T-helper 9 cell (primary cell): ENCODE measurements at places on chromosomes 2 and 18.

DNA sequence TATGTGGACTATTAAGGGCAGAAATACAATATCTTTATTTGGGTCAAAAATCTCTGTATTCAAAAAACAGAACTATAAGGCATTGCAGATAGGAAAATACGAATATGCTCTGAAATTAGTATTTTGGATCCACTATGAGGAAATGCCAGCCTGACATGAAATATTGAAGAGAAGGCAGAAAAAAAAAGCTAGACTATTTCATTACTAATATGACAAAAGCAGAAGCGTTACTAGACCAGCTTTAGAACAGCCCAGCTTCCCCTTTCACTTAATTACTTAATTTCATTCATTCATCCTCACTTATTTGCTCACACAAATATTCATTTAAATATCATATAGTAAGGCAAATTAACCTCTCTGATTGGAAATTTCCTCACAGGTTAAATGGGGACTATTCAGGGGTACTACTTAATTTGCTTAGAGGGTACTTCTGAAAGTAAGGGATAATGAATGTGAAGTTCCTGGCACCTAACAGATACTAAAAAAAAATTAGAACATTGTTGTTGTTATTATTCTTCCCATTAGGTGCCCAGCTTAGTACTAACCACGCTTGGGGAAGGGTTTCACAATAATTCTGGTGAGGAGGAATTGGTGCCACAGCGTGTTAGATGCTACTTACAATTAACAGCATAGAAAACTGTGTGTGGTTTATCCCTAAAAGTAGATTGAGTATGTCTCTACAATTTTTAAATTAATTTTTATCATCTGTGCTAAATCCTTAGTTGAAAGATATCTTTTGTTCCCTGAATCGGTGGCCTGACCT is 71.1 kb upstream of the CTLA4 start:
- no peak for DNase-seq

DNA sequence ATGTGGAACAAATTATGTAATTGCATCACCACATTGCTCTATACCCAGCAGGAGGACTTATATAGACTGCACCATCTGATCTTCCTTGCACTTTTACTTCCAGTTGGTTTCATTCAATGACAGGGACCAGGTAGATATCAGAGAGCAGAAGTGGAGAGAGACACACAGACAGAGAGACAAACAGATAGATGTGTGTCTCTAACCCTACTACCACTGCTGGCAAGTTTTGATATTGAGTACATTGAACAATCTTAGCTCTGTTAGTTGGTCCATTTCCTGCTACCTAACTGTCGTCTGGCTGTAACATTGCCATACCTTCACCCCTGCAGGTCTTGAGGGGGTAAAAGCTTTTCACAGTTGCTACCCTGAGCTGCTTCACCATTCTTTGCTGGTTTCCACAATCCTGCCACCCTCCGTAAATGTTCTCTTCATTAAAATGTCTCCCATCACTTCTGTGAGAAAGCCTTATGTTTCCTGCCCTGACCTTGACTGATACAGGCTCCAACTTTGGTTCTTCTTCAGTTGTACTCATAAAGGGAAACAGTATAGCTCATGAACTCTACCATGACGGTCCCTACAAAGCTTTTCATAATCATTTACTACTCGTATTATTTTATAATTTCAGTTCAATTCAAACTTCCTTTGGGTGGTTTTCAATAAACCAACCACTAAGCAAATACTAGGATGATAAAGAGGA is 62.3 kb upstream of the ITGA4 start:
- no peak for DNase-seq

GRCh38 chr18:79420033-79420745 is 24.5 kb downstream of the NFATC1 start:
- no peak for DNase-seq

GRCh38 chr18:37160038-37160820 is 331.3 kb downstream of the KIAA1328 start:
- DNase-seq = no peak

DNA sequence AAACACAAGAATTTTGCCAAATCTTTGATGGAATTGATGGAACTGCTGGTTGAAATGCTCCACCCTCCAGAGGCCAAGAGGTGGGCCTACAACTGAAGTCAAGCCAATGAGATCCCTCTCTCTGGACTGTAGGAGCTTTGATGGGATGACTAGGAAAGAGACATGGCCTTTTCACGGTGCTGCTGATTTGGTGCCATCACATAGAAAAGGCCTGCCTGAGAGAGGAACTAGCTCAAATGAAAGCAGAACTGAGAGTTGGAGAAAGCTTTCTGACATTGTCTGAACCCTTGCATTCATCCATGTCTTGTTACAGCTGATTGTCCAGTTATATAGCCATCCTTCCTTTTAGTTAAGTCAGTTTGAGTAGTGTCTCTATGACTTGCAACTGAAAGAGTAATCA is 283.8 kb upstream of the LYPD1 start:
- no peak for DNase-seq

GRCh38 chr2:217162533-217162932 is 302.7 kb upstream of the TNP1 start:
- no peak for DNase-seq

DNA sequence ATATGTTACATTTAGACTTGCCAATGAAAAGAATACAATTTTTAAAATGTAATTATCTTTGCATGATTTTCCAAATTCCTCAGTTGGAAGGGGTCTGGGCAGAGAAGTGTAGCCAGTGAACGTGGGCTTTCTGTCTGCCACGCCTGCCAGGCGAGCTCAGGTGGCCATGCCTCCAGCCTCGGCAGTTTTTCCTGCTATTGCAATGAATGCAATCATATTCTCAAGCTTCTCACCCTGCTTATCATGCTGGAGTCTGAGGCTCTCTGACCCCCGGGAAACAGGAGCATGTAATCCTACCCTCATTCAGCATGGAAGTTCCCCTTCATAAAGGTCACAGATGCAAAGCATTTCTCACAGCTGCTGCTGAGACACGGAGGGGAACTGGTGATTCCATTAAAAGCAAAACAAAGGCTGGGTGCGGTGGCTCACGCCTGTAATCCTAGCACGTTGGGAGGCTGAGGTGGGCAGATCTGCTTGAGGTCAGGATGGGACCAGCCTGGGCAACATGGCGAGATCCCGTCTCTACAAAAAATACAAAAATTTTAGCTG is 154.8 kb downstream of the MBP start:
- DNase-seq = no peak

DNA sequence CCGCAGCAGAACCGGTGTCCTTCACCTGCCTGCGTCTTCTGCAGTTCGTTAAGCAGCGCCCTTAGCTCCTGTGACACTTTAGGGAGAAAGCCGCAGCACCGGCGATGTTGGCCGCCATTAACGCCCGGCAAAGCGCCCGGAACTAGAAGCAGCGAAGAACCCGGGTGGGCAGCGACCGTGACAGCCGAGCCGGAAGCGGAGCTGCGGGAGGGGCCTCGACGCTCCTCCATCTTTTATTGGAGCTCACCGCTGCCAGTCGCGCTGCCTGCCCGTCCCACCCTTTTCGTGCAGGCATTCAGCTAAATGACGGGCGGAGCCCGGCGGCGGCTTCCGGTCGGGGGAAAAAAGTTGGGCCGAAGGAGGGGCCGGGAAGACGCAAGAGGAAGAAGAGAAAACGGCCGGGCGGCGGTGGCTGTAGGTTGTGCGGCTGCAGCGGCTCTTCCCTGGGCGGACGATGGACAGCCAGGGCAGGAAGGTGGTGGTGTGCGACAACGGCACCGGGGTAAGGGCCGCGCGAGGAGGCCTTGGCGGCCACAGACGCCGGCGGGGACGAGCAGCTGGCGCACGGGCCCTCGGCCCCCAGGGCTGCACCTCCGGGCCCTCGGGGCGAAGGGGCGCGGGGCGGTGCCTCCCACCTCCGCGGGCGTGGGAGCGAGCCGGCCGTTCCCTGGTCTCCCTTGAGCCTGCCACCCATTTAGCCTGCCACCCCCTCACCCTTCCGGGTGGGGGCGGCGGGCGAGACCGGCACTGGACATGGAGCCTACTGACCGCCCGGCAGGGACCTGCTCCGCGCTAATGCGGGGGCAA is at the start of gene ACTR2:
TSS of gene ACTR2 (plus strand) at position 376 of the 807 bp plus-strand sequence. CDS start at position 455, 79 bp downstream.
- peak; percentile 89 for DNase-seq

- DNase-seq = no peak
Observed at GRCh38 chr2:27135478-27135955, 1.1 kb upstream of the PREB start.

GRCh38 chr2:112539306-112539705 is 3.0 kb upstream of the POLR1B start:
- DNase-seq = no peak

DNA sequence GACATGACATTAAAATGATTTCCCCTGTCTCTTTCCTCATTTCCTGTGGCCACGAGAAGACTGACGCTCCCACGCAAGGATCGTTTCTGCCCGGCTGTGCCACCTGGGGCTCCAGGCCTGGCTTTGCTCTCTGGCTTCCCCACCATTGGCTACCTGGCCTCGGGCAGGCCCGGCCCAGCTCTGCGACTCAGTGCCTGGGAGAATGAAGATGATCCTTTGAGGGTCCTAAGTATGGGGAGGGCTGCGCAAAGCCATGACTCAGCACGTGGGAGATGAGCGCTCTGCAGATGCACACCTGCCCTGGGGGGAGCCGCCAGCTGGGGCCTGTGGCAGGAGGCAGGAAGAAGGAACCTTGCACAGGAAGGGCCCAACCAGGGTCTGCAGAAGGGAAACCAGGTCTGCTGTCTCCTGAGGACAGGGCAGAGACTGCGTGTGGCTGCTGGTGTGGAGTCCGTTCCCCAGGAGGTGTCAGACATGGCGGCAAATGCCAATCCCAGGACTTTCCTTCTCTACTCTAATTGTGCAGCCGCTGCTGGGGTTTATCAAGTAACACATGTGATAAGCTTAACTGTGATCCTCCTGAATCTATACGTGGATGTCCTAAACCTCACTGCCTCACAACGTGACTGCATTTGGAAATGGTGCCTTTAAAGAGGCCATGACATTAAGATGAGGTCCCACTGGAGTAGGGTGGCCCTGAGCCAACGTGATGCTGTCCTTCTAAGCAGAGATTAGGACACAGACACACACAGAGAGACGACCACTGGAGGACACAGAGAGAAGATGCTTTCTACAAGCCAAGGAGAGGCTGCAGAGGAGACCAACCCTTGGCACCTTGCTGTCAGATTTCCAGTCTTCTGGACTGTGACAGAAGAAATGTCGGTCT is 32.9 kb downstream of the MBP start:
- DNase-seq = peak; percentile 22

- DNase-seq = peak; percentile 39
Observed at GRCh38 chr2:28681158-28681571, 70.5 kb upstream of the PPP1CB start.

- no peak for DNase-seq
Observed at GRCh38 chr2:68796295-68796905, 61.8 kb downstream of the ARHGAP25 start.

DNA sequence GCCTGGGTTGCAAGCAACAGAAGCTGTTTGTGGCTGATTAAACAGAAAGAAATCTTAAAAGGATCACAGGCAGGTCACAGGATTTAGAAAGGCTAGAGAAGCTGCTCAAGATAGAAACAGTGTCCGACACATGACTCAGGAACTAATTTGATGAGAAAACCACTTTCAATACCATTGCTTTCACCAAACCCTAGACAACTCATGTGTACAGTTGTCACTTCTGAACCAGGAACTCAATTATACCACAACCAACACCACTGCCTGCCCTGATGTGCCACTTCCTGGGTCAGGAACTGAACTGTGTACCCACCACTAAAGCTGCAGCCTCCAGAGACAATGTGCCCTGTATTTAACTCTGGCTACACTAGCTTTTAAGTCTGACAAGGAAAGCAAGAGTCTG is 56.0 kb downstream of the TMEM247 start:
- no peak for DNase-seq

DNA sequence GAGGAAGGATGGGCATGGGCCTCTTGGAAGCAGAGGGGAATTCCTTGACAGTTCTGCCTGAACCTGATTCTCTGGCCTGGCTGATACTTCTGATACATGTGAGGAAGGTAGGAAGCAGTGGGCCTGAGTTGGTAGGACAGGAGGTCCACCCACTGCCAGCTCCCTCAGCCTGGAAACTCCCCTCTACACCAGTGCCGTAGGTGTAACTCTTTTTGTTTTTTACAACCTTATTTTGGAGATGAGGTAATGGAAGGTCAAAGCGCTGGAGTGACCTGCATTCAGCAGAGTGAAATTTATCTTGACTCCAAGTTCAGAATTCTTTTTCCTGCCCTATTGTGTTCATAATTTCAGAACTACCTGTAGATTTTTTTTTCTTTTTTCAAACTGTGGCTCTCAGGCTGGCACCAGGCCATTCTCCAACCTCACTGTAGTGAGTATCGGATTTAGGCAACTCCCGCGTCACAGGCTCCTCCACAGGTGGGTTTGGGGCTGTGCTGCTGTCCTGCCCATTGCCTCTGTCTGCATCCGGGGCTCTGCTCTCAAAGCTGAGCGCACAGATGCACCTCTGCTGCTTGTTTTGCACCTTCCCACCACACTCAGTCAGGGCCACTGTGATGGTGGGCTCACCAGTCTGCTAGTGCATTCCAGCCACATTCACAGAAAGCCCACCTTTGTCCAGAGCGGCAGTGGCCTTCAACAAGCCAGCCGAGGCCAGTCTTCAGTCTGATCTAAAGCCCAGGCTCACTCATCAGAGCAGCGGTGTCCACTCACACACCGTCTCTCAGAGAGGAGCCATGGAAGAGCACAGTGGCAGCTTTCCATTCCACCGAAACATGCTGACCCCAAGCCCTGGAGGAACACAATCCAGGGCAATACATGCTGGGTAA is 87.2 kb downstream of the UXS1 start:
- no peak for DNase-seq

DNA sequence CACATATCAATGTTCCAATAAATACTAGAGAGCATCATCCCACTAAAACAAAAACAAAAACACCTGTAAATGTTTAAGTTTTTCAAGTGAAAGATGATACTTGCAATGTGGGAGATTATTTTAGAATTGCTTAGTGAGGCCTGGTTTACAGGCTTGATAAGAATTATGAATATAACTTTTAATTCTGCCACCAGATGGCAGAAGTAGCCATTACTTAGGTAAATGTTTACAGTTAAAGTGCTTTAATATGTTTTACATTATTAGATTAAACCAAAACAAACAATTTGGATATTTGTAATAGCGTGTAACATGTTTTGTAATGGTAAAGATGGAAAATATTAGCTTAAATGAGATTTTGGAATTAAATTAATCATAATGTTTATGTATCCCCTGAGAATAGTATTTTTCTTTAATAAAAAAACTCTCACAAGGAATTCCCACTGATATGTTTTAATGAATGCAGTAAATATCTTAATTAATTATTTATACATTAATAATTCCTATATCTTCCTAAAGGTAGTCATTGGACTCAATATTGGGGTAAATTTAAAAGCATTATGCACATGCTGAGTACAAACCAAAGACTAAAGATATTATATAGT is 522.0 kb downstream of the SPAG16 start:
- DNase-seq = no peak

DNA sequence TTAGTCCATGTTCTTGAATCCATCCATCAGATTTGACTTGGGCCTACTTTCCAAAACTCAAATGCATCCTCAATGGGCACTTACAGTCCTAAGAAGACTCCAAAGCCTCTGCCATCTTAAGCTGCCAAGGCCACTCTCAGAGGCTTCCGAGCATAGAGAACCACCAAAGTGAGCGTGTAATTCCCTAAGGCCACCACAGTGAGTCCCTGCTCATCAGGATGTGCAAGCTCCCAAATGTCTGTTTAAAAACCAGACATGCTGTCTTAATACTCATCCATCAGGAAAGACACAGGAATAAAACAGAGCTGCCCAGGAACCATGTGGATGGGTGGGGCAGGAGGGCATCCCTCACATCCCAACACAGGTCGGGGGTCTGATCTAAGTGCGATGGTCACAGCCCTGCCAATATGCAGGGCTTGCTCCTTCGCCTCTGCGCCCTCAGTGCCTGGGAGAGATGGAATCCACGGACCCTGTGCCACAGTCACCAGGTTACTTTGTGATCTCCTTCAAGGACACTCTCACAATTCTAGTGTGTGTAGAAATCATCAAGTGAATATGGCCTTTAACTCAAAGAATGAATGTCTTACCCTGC is 80.4 kb downstream of the POLR1A start:
- no peak for DNase-seq
